Glutamatergic neuron (in vitro differentiated cells): ENCODE measurements at places on chromosomes 3 and 15.

GRCh38 chr3:150936693-150937092 lies 31.5 kb upstream of the MINDY4B start:
- DNase-seq: no peak

- no peak for DNase-seq
Measured at GRCh38 chr3:150623945-150624344, 20.8 kb downstream of the SELENOT start.

DNA sequence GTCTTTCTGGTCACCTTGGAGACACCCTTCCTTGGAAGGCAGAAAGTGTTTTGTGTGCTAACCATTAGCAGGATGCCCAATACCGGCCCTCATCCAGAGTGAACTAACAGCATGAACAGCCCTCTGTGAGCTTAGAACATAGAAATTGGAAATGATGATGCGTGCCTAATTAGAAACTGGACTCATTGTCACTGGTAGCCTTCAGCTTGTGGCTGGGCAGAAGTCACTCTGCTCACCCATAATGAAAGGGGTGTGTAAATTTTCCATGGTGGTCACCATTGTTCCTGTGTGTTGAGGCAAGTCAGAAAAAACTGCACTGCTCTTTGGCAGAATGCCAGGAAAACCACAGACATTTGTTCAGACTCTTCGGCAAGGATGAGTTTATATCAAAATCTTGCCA lies 74.7 kb upstream of the CNTN4 start:
- no peak for DNase-seq

- no peak for DNase-seq
Measured at GRCh38 chr3:134189849-134190248, 60.8 kb downstream of the RYK start.

DNA sequence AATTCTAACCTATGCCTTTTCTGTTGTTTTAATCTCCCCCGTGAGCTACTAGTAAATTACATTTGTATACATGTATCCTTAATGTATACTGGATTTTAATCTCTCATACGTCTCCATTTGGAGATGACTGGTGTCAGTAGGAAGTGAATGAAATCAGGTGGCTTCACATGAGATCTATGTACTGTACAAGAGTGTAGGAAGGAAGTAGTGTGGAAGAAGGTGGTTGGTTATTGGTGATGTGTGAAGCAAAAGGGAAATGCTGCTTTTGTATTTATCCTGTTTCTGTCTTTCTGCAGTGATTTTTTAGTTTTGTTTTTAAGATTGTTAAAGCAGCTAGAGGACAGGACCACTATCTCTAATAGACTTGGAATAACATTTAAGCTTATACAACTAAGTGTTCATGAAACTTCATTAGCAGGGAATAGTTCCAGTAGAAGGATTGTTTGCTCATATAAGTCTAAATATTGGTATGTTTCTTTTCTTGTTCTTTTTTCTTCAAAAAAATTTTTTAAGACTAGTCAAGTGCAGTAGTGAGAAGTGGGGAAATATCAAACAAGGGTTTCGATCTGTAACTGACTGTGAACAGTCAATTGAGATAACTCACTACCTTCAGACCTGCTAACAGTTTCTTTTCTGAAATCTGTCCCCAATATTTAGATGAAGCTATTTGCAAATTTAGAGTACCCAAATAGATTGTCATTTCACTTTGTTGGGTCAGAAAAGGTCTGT lies 15.3 kb downstream of the SNX1 start:
- DNase-seq: no peak

DNA sequence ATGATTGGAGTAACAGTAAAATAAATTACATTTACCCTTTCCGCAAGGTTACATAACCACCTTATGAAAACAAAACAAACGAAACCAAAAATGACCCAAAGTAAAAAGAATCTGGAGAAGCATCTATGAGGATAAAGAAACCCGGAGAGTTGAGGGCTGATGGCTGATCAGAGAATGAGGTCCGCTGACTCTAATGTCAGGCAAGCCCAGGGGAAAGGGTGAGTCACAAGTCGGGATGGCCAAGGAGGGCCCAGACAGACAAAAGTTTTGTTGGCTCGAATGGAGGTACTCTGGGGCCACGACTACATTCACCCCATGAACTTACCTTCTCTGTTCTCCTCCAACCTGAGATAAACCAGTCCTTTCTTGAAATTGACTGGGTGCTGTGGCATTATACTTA lies 95.7 kb downstream of the RORA start:
- DNase-seq: no peak

GRCh38 chr15:64618138-64618537 lies 157.3 kb downstream of the RBPMS2 start:
- DNase-seq: no peak

DNA sequence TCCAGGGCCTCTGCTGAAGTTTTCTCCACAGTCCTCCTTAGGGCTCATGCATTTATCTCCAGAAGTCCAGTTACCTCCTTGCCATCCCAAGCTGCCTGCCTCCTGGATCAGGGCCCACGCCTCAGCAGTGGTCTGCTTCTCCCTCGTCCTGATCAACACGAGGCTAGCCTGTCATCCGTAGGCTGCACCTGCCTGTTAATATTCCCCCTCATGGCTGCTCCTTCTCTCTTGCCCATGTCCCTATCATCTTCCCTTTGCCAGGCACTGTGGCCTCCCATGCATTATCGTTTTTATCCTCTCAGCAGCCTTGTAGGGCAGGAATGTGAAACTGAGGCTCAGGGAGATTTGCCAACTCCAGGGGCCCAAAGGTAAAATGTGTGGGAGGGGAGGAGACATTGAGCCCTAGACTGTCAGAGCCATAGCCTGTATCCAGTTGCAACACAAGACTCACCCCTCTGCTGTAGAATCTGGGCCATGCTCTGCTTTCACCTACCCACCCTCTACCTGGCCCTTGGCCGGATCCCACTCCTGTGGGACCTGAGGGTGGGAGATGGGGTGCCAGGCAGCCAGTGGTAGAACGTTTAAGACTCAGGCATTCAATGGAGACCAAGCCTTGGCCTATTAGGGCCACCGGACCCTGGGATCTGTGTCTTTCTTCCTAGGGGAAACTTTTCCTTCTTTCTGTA lies 4.6 kb downstream of the GRM2 start:
- no peak for DNase-seq

DNA sequence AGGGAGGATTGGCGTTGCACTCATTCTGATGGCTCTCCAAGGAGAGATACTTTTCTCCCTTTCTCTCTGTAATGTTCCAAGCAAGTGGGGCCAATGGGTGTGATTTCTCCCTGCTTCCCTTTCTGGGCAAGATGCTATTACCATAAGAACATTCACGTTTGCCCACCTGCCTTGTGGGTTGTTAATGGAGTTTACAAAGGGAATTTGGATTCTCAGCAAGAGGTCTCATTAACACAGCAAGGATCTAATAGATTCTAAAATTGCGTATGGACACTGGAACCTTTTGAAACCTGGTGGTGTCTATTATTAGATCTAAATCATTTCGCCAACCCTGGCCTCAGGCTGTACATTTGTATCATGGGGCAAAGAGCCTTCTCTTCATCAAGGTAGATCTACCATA lies 74.1 kb downstream of the SLCO3A1 start:
- DNase-seq: no peak

DNA sequence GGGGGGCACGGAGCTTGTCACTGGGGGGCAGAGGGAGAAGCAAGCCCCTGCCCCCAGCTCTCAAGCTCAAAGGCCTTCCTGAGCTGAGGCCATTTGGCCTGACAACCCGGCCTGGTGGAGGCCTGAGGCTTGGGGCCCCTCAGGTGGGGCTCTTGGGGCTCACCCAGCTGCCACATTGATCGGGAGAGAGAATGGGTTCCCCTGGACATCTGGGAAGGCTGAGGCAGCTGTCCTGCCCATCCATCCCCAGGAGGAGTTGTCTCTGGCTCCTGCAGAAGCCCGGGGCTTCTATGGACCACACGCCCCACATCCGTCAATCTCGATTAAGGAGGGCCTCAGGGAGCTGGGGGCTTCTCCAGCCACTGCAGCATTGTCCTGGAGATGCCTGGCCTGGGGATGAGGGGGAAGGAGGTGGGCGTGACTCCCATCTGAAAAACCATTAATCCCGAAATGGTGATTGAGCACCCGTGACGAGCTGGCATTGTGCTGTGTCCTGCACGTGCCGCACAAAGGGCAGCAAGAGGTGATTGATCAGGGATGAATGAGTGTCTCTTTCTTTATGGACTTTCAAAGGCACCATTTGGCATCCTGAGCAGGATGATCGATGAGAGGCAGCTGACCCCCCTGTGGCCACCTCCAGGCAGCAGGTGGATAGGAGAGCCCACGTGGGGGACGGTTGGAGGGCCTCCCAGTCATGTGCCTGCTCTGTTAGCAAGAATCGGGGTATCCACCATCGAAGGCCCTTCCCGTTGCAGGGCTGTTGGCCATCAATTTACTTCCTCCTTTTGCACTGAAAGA lies 17.2 kb upstream of the CRABP1 start:
- DNase-seq: no peak

DNA sequence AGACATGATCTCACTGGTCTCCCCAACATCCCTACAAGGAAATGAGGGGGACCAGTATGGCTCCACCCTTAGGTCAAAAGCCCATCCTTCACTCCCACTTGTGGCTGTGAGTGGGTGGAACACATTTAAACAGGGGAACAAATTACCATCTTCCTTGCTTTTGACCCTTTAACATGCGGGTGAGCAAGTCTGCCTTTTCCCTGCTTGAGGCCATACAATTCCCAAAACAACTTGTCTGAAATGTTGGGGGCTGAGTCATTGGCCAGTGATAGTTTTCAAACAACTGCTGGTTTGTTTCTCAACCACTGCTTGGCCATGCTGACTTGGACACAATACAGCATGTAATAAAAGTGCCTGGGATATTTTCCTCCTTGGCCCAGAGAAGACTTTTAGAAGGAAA lies 39.6 kb downstream of the COL8A1 start:
- no peak for DNase-seq

GRCh38 chr15:51193526-51193925 lies 98.8 kb upstream of the TNFAIP8L3 start:
- DNase-seq: no peak

DNA sequence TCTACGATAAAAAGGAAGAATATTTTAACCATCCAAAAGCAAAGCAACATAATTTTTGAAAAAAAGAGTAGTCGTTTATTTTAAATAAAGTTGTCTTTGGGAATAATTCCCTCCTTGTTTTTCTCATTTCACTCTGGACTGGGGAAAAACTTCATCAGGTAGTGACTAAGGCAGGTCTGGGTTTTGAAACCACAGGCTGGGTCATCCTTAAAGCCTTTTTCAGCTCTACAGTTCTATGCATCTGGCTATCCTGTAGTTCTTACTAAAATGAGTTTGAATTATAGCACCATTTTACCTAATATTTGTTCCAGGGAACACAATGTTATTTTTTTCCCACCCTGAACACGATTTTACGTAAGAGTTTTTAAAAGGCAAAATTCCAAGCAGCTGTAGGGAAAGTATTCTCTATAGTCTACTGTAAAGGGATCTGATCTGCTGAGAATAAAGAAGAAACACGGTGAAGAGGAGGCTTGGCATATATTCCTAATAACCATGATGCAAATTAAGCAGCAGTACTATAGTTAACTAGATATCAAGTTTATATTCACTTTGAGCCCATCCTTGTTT lies 107.7 kb downstream of the OSBPL10 start:
- no peak for DNase-seq

DNA sequence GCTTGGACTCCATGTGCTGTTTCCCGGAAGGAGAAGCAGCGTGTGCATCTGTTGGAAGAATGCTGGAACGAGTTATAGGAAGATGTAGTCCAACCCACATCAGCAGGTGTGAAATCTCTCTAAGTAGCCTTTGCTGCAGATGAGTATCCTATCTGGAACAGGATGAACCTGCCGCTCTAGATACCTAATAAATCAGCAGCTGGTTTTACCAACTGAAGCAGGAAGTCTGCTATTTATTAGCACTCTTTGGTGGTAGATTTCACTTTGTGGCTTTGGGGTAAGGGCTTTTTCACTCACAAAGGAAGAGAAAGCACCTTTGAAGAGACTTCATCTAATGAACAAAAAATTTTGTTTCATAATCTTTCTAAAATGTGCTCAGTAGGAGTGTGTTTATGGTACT lies 66.4 kb downstream of the DCUN1D1 start:
- DNase-seq: no peak

DNA sequence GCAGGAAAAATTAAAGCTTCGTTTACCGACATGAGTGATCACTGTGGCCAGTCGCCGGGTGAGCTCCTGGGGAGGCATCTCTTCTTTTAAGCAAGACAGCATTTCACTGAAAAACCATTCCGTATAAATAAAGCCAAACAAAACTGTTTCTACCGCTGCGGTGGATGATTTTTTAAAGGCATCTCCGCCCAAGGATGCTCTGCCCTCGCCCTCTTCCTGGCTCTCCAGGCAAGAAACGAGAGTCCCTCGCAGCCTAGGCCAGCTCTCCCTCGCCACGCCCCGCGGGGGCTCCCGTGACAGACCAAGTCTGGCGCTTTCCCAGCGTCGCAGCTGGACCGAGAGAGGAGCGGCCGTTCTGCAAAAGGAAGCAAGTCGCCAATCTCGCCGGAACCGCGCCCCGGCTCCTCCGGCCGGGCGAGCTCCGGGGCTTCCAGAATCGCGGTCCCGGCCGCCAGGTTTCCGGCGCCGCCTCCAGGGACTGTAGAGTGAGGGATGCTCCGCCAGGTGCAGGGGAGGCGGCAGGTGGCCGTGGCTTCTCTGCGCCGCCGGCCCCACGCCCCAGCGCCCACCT lies 458 bp downstream of the MCF2L2 start:
- peak; percentile 75 for DNase-seq

- no peak for DNase-seq
Measured at GRCh38 chr3:141268306-141268705, 36.7 kb downstream of the PXYLP1 start.

DNA sequence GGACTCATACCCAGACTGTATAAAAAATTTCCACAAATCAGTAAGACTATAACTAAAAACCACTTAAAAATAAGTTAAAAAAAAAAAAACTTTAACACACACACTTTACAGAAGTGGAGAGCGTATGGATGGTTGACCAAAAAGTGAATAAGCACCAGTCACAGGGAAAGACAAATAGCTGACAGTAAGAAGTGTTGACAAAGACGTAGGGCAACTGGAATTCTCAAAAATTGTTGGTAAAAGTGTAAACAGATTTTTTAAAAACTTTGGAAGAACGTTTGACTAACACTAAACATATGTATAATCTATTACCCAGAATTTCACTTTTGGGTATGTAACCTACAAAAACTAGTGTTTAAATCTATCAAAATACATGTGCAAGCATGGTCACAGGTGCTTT lies 73.7 kb downstream of the TMEM212 start:
- no peak for DNase-seq
